ENCODE measurements at places on chromosomes 12 and 14.

DNA sequence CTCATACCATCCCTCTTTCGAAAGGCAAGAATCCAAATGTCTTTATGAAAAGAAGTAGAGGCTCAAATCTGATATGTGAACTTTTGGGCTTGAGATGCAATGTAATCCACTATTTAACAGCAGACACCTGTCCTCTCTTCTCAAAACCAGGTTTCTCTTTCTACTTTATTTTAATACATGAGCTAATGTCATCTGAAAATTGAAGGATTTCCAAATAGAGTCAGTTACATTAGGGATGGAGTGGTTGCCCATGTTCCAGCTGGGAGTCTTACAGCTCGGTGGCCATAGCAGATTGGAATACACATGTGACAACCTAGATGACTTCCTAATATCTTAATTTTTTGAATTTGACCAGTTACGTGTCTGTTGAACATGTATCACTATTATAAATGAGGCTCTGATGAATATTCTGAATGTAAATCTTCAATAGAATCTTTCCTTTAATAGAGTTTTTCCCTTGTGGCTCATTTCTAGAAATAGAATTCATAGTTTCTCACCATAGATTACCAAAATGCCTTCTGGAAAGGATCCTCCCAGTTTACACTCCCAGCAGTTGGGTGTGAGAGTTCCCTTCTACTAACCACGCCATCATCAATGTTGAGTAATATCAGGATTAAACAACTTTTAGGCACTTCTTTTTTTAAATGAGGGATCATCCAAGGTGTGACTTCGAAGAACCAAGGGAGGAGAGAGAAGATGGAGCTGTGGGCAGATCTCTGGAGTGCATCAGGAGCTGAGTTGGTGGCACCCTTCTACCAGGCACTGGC lies 49.2 kb downstream of the GPR135 start:
- no peak for DNase-seq

GRCh38 chr14:56998728-56999127 lies 188.4 kb upstream of the OTX2 start:
- no peak for DNase-seq

DNA sequence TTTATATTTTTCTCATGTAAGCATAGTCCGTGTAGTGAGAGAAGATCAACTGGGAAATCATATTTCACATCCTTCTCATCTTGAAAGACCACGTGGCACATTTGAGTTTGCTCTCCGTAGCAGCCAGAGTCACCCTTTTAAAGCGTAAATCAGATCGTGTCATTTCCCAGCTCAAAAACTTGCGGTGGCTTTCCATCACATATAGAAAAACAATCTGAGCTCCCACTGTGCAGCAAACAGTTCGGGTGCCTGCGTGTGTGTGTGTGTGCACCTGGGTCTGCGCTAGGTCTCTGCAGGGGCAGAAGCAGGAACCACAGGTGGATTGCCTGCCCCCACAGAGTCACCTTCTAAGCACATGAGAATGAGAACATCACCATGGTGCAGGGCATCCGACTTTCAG lies 338.2 kb downstream of the TRHDE start:
- no peak for DNase-seq

DNA sequence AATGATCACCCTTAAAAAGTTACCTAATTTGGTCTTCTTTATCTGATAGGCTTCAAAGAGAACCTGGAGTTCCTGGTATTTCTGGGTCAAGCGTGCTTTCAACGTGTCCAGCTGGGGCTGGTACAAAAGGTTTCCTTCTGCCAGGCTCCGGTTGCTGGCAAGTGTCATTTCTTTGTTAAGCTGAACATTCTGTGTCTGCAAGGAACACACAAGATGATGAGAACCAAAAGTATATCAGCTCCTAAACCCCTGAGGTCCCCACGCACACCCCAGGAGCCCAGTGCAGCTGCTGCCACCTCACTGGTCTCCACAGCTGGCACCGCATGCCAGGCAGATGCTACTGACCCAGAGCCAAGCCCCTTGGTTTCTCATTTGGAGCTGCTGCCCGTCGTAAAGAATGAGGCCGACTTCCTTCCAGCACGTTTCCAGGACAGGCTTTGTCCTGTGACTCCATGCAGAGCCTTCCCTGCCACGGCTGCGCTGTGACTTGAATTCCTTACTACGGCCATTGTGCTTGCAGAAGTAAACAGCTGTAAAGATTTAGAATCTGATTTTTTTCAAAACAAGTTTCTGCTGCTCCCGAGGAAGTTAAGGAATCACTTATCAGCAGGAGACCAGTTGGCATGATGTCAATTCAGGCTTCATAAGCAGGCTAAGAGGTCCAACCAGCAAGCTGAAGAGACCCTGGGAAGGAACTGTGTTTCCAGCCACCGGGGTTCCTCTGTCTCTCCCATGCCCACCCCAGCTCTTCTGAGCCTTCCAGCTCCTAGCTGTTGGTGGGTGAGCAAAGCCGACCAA lies 24.9 kb downstream of the VPS37B start:
- no peak for DNase-seq

DNA sequence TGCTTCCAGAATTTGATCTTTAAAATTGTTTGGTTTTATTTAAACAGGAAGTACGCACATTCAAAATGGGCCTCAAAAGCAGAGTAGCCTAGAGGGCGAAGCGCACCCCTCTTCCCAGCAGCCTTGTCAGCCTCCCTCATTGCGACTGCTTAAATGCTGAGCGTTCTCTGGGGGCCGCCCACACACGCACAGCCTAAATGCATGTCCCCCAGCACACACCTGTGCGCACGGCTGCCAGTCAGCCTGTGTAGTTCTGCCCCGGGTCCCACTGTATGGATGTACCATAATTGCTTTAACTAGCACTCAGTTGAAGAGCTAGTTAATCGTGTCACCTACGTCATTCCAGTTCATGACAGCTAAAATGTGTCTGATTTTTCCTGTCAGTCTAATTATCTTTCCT lies 79.3 kb downstream of the TESC start:
- no peak for DNase-seq

- no peak for DNase-seq
These were observed 35.0 kb upstream of the FUT8 start for GRCh38 chr14:65377576-65377975.

- DNase-seq = no peak
These were observed 260.5 kb downstream of the NEDD1 start for GRCh38 chr12:97167598-97167997.

DNA sequence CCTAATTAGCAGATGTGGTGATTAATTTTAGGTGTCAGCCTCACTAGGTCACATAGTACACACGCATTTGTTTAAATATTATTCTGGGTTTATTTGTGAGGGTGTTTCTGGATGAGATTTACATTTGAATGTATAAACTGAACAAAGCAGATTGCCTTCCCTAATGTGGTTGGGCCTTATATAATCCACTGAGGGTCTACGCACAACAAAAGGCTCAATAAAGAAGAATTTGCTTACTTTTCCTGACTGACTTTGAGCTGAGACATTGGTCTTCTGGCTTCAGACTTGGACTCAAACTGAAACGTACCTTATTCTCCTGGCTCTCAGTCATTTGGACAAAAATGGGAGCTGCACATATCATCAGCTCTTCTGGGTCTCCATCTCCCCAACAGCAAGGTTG lies 1132.3 kb upstream of the FLRT2 start:
- DNase-seq = no peak

GRCh38 chr12:13093848-13094220 lies 9.6 kb downstream of the GSG1 start:
- DNase-seq = no peak

GRCh38 chr12:3933074-3933818 lies 60.0 kb upstream of the PARP11 start:
- DNase-seq = no peak

DNA sequence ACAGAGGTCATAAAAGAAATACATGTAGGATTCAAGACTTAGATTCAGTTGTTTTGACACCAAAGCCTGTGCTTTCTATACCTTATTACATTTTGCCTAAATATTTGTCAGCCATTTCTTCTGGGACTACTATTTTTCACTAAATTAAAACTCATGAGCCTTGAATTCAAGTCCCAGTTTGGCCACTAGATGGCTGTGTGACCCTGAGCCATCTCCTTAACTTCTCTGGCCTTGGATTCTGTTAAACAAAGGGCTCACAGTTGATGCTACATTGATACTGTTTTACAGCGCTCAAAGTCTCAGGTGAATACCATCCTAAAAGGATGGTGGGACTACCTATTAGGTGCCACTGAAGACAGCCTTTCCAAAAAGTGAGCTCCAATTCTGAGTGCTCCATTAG lies 39.6 kb upstream of the CCDC198 start:
- DNase-seq = peak; percentile 31

GRCh38 chr12:83015390-83016217 lies 328.9 kb downstream of the TMTC2 start:
- DNase-seq = no peak

GRCh38 chr12:120012067-120012621 lies 23.1 kb downstream of the BICDL1 start:
- peak; percentile 93 for DNase-seq

- DNase-seq = no peak
These were observed 102.2 kb upstream of the USP15 start for GRCh38 chr12:62158013-62158412.

DNA sequence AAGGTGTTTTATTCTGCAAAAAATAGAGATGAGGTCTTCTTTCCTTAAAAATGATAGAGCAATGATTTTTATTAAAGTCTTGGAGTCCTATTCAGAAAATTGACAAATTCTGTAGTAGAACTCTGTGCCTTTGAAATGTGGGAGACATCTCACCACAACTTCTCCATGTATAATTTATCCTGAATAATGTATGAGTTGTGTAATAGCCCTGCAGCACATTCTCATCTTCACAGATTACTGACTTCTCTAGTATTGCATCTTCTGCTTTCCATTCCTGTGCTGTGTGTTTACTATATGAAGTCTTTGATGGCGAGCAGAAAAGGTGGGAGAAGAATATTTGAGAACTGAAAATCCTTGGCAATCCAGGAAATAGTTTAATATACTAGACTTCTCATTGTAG lies 255.6 kb downstream of the TTC6 start:
- DNase-seq = no peak

DNA sequence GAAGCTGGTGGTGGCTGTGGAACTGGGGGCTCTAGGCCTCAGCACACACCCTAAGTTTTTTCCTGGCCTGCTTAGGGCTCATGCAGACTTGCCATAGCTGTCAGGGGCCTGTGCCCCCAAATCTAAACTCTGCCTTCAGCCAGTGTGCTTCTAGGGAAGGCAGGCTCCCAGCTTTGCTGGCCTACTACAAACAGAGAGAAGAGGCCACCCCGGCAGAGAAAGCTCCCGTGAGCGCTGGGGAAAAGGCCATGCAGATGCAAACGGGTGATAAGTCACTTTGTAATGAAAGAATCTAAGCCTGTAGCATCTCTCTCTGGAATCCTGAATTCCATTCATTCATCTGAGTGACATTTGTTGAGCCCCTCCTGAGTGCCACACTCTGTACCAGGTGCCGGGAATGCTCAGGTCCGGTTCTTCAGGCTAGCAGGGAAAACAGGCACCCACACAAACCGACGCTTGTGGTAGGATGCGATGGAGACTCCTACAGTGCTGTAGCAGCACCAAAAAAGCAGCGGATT lies 29.9 kb downstream of the JDP2 start:
- DNase-seq = no peak

DNA sequence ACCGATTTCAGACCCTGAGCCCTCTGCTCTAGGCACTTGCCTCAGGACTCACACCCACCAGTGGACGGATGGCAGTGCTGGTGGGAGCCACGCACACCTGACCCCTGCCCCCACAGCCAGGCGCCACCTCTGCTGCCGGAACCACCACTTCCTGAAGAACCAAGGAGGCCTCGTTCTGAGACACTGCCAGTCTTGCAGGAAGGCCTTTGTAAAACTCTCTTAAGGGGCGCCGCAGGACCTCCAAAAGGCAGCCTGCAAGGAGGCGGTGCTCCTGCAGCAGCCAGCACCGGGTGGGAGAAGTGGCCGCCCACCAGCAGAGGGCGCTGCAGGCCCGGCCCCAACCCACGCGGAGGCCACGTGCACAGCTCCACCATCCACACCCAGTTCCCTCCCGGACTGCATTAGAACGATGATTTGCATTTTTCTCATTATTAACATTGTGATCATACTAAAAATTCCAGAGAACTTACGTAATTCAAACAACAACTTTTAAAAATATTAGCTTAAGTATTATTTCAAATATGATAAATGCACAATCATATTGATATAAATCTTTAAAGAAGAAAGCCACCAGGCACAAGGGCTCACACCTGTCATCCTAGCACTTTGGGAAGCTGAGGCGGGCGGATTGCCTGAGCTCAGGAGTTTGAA lies 12.8 kb downstream of the STX2 start:
- no peak for DNase-seq

DNA sequence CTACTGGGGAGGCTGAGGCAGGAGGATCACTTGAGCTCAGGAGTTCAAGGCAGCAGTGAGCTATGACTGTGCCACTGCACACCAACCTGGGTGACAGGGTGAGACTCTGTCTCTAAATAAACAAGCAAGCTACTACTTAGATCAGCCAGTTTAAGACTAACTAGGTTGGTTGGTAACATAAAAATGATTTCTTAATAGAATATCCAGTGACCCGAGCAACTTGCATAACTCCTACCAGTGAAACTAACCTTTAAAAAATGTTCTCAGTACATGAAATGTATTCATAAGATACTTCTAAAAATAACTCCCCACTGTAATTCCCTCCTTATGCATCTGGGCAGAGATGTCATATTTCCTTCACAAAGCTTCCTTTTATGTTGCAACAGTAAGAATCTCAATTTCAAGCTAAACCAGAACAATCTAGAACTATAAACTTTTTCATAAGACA lies 15.9 kb downstream of the TAOK3 start:
- no peak for DNase-seq

GRCh38 chr14:96951511-96951910 lies 154.3 kb downstream of the VRK1 start:
- no peak for DNase-seq

DNA sequence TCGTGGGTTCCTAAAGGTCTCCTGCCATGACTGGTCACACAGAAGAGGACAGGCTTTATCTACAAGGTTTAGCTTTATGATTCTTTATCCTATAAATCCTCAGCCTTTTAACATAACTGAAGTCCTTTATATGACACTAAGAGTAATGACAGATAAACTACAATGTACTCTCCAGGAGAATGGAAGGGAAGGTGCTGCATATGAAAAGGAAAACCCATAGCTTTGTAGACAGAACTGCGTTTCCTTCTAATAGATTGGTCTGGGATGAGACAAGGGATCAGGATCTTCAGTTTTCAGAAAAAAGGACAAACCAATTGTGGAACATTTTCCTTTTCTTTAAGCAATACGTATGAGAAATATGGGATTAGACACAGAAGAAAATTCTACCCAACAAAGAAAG lies 201.1 kb upstream of the NPAS3 start:
- no peak for DNase-seq

DNA sequence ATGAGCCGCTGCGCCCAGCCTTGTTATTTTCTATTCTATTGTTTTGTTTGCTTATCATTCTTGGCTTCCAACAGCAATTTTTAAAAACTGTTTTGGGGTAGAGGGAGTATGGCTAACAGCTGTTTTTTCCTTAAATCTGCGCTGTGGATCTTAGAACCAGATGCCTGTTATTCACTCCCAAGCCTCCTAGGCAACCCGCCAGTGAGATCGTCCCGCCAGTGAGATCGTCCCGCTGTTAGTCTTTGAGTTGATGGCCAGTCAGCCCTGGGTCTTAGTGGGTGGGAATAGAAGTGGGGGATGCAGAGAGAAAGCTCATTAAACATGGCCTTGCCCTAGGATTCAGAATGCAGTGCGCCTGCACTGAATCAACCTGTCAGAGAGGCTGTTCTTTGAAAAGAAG lies 67.3 kb upstream of the BICD1 start:
- DNase-seq = no peak

GRCh38 chr12:92759634-92760268 lies 57.0 kb downstream of the PLEKHG7 start:
- no peak for DNase-seq

- DNase-seq = no peak
These were observed 81.9 kb upstream of the USP44 start for GRCh38 chr12:95633049-95633731.

Data from GM12878 (cell line).